Esophagus muscularis mucosa (tissue), 4 donors: ENCODE measurements at places on chromosomes 11 and 22. TPM values are rescaled to one million over a fixed set of nuclear protein-coding genes. Genes with fewer than 3 reads are reported as not detected.
A peak's percentile ranks its signal among the peaks of the same experiment; 100 is the strongest.

Gene SERPIND1
- 0.50 TPM for total RNA-seq

Gene MYOD1
- not detected for total RNA-seq

Gene FADS2
- total RNA-seq: 32.8 TPM

Gene ANGPTL5
- 1.0 TPM for total RNA-seq

Gene KCNJ1
- total RNA-seq: not detected

Gene ANO5
- total RNA-seq: 13.4 TPM

Gene OR51Q1
- total RNA-seq: not detected

Gene SLC22A6
- total RNA-seq: not detected

Gene CNGA4
- not detected for total RNA-seq

Gene PANX2
- total RNA-seq: 1.0 TPM

Gene MPZL3
- 0.42 TPM for total RNA-seq

Gene OR51B5
- not detected for total RNA-seq

DNA sequence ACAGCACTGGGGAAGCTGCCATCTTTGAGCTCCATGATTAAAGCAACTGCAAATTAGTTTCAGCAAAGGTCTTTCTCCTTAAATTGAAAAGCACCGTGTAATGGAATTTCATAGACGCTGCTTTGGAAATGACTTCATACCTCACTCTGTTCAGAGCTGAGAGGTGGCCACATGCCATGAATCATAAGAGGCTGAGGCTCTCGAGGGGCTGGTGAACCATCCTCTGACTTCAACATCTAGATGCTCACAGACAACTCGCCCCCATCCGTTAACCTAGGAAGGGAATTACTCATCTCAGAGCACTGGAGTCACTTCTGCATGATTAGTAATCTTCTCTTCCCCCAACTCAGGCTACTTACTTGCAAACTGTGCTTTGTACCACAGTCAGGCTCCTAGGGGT is 122.3 kb downstream of the RCN1 start:
- H3K27me3 ChIP-seq: peaks cover 17% of the 10 kb centered on the region
- DNase-seq: no peak
- H3K4me3 ChIP-seq: no peak overlapping the region
- no peaks in the 10 kb centered on the region for H3K4me1 ChIP-seq
- H3K36me3 ChIP-seq: no peaks in the 10 kb centered on the region

- H3K27me3 ChIP-seq: no peaks in the 10 kb centered on the region
- H3K4me3 ChIP-seq: no peak overlapping the region
These were observed 37.8 kb downstream of the PAMR1 start for GRCh38 chr11:35487532-35488078.

GRCh38 chr11:62137881-62138629 is 14.2 kb downstream of the INCENP start:
- DNase-seq: no peak
- no peak overlapping the region for H3K4me3 ChIP-seq
- H3K27me3 ChIP-seq: no peaks in the 10 kb centered on the region
- peaks cover 79% of the 10 kb centered on the region for H3K36me3 ChIP-seq
- H3K27ac ChIP-seq: no peak overlapping the region

- DNase-seq: no peak
- no peaks in the 10 kb centered on the region for H3K36me3 ChIP-seq
- peaks cover 41% of the 10 kb centered on the region for H3K4me1 ChIP-seq
- H3K4me3 ChIP-seq: peak within 1 kb of the TSS; percentile 60
- H3K27me3 ChIP-seq: no peaks in the 10 kb centered on the region
These were observed at the start of gene DKK3 for GRCh38 chr11:12007769-12008737. TSS of gene DKK3 (minus strand) at chr11:12008626. CDS start at chr11:12008582, 44 bp downstream.

- no peak overlapping the region for H3K27ac ChIP-seq
- no peak for DNase-seq
- no peaks in the 10 kb centered on the region for H3K27me3 ChIP-seq
- no peak overlapping the region for H3K4me3 ChIP-seq
- peaks cover 5% of the 10 kb centered on the region for H3K4me1 ChIP-seq
These were observed 239.0 kb downstream of the TENM4 start for GRCh38 chr11:79201677-79202347.

- no peak overlapping the region for H3K27ac ChIP-seq
- H3K36me3 ChIP-seq: no peaks in the 10 kb centered on the region
- H3K4me3 ChIP-seq: no peak overlapping the region
- H3K4me1 ChIP-seq: no peaks in the 10 kb centered on the region
- H3K27me3 ChIP-seq: no peaks in the 10 kb centered on the region
These were observed 414.8 kb downstream of the BUD13 start for GRCh38 chr11:116357784-116358544.

GRCh38 chr22:24112188-24112587 is 69.1 kb upstream of the SUSD2 start:
- no peak overlapping the region for H3K4me3 ChIP-seq
- H3K36me3 ChIP-seq: peaks cover 5% of the 10 kb centered on the region
- no peak overlapping the region for H3K27ac ChIP-seq

DNA sequence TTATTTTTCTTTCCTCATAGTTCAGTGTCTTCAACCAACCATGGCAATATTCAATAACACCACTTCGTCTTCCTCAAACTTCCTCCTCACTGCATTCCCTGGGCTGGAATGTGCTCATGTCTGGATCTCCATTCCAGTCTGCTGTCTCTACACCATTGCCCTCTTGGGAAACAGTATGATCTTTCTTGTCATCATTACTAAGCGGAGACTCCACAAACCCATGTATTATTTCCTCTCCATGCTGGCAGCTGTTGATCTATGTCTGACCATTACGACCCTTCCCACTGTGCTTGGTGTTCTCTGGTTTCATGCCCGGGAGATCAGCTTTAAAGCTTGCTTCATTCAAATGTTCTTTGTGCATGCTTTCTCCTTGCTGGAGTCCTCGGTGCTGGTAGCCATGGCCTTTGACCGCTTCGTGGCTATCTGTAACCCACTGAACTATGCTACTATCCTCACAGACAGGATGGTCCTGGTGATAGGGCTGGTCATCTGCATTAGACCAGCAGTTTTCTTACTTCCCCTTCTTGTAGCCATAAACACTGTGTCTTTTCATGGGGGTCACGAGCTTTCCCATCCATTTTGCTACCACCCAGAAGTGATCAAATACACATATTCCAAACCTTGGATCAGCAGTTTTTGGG is at the start of gene OR51T1:
Gene OR51T1 (plus strand): TSS at position 41 of the 641 bp plus-strand sequence. CDS start 0 bp downstream, at position 41.
- H3K27me3 ChIP-seq: no peaks in the 10 kb centered on the region
- no peak within 1 kb of the TSS for H3K27ac ChIP-seq
- H3K4me1 ChIP-seq: no peaks in the 10 kb centered on the region
- H3K4me3 ChIP-seq: no peak within 1 kb of the TSS
- no peak for DNase-seq
- no peaks in the 10 kb centered on the region for H3K36me3 ChIP-seq

DNA sequence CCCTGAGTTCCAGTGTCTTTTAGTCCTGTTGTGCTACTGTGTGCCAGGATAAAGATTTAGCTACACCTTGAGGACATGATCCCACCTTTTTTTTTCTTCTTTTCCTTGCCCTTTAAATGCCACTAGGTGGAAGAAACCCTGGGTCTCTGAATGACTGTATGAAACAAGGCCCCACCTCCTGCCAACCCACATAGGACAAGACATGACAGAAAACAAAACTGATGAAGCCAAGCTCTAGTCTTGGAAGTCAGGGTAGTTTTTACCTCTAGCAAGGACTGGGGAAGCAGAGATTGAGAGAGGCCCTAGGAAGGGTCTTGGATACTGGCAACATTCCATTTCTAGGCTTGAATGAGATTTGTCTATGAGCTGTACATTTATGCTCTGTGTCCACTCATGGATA is 410.7 kb downstream of the MIAT start:
- H3K4me3 ChIP-seq: no peak overlapping the region
- H3K36me3 ChIP-seq: no peaks in the 10 kb centered on the region
- H3K4me1 ChIP-seq: peaks cover 10% of the 10 kb centered on the region
- no peak for DNase-seq
- no peaks in the 10 kb centered on the region for H3K27me3 ChIP-seq

- H3K27ac ChIP-seq: peak overlapping the region; percentile 76
- no peak overlapping the region for H3K4me3 ChIP-seq
These were observed 26.7 kb downstream of the RRP8 start for GRCh38 chr11:6576471-6577373.

DNA sequence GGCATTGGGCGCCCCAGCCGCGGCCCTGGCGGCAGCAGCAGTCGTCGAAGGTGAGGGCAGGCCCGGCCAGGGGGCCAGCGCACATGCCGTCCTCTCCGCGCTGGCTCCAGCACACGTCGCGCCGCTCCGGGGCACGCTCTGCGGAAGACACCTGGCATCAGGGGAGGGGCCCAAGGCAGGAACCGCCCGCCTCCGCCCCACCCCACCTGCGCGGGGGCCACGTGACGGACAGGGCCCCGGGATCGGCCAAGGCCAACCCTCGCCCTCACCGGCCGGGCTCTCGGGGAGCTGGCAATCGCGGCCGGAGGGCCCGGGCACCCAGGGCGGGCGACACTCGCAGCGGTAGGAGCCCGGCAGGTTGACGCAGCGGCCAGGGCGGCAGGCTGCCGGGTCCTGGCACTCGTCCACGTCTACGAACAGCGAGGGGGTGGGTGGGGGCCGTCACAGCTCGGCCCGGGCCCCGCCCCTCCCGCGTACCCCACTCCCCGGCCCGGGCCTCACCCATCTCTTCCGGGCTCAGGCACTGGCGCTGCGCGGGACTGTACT is 14.9 kb downstream of the SCYL1 start:
- H3K27ac ChIP-seq: peak overlapping the region; percentile 86
- DNase-seq: no peak
- H3K36me3 ChIP-seq: peaks cover 17% of the 10 kb centered on the region
- peaks cover 34% of the 10 kb centered on the region for H3K4me1 ChIP-seq

DNA sequence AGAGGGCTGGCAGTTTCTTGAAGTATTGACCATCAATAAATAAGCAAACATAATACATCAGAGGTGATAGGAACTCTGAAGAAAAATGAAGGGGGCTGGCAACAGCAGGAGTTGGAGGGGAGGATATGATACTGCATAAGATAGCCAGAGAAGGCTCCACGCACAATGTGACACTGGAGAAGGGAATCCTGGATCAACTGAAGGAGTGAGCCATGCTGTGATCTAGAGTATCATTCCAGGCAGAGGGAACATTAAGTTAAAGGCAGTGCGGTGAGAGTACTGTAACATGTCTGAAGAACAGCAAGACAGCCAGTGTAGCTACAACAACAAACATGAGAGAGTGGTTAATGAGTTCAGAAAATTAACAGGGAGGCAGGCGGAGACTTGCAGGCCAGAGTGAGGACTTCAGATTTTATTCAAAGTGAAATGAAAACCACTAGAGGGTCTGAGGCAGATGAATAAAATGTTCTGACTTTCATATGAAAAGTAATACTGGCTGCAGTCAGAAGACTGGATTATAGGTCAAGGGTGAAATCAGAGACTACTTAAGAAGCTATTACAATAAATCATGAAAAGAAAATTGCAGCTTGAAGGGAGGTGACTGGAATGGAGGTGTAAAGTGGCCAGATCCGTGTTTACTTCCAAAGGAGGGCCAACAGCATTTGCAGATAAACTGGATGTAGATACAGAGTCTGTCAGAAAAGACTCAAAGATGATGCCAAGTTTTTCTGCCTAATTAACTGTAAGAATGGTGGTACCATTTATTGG is 49.4 kb downstream of the RRAS2 start:
- no peak overlapping the region for H3K4me3 ChIP-seq
- H3K27ac ChIP-seq: no peak overlapping the region
- no peak for DNase-seq
- H3K4me1 ChIP-seq: peaks cover 35% of the 10 kb centered on the region

DNA sequence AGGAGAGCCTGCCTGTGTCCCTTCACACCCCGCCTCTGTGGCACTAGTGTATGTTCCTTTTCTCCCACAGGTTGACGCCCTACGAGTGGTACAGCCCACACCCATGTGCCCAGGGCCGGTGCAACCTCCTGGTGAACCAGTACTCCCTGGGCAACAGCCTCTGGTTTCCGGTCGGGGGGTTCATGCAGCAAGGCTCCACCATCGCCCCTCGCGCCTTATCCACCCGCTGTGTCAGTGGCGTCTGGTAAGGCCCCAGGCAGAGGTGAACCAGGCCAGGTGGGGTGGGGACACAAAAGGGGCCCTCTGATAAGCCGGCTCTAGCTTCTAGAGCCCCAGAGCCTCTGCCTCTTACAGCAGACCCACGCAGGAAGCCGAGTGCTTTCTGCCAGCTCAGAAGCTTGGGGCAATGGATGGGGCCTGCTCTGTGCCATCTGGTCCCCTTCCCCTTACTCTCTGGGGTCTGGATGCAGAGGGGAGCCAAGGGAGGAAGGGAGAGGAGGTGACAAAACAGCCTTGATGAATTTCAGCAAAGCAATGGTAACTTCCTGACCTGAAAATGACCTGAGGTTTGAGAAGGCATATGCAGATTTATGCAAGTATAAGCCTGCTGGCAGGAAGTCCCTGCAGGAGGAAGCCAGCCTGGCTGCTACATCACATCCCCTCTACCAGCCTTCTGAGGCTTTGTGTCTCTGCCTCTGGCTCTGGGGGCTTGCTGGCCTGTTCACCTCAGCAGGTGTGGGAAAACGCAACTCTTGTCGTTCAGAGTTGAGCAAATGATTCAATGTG is 67.0 kb upstream of the TBCEL start:
- H3K36me3 ChIP-seq: no peaks in the 10 kb centered on the region
- peaks cover 4% of the 10 kb centered on the region for H3K27me3 ChIP-seq
- H3K4me3 ChIP-seq: no peak overlapping the region
- peaks cover 3% of the 10 kb centered on the region for H3K4me1 ChIP-seq

DNA sequence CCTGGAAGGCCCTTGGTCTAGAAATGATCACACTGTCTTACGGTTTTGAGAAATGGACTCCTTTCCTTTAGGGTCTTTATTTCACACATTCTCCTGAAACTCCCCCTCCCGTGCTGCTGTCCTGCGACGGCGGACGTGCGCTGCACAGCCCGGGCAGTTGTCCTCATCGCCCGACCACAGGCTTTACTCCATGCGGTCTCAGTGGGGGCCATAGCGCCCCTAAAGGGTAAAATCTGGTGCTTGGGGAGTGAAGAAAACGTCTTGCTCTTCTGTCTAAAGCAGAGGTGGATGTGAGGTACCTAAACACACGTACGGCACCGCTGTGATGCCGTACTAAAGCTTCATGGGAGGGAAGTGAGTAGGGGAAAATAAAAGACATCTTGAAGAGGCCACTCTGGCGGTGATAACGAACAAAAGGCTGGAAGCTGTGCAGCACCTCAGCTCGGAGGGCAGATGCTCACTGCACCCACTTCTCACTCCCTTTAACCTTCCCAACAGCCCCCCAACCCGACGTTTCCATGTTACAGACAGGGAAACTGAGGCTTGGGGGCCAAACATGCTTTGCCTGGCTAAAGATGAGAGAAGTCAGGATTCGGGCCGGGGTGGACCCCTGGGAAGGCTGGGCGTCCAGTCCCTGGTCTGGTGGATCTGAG is 22.6 kb downstream of the MPPED1 start:
- H3K27me3 ChIP-seq: no peaks in the 10 kb centered on the region
- H3K4me3 ChIP-seq: no peak overlapping the region
- H3K36me3 ChIP-seq: no peaks in the 10 kb centered on the region
- H3K27ac ChIP-seq: no peak overlapping the region

- H3K27me3 ChIP-seq: no peaks in the 10 kb centered on the region
- no peaks in the 10 kb centered on the region for H3K4me1 ChIP-seq
- H3K36me3 ChIP-seq: peaks cover 44% of the 10 kb centered on the region
- H3K4me3 ChIP-seq: no peak overlapping the region
- no peak for DNase-seq
These were observed 46.2 kb upstream of the CTTN start for GRCh38 chr11:70352100-70352499.

GRCh38 chr11:2248242-2248641 is 22.1 kb downstream of the ASCL2 start:
- H3K4me1 ChIP-seq: no peaks in the 10 kb centered on the region
- H3K36me3 ChIP-seq: no peaks in the 10 kb centered on the region
- H3K27ac ChIP-seq: no peak overlapping the region
- no peaks in the 10 kb centered on the region for H3K27me3 ChIP-seq
- DNase-seq: no peak

GRCh38 chr22:42697542-42698013 is 23.1 kb downstream of the A4GALT start:
- H3K27ac ChIP-seq: peak overlapping the region; percentile 94
- no peaks in the 10 kb centered on the region for H3K27me3 ChIP-seq
- peaks cover 96% of the 10 kb centered on the region for H3K4me1 ChIP-seq
- peaks cover 29% of the 10 kb centered on the region for H3K36me3 ChIP-seq
- no peak overlapping the region for H3K4me3 ChIP-seq
